ENCODE measurements at places on chromosomes 3 and 15.

DNA sequence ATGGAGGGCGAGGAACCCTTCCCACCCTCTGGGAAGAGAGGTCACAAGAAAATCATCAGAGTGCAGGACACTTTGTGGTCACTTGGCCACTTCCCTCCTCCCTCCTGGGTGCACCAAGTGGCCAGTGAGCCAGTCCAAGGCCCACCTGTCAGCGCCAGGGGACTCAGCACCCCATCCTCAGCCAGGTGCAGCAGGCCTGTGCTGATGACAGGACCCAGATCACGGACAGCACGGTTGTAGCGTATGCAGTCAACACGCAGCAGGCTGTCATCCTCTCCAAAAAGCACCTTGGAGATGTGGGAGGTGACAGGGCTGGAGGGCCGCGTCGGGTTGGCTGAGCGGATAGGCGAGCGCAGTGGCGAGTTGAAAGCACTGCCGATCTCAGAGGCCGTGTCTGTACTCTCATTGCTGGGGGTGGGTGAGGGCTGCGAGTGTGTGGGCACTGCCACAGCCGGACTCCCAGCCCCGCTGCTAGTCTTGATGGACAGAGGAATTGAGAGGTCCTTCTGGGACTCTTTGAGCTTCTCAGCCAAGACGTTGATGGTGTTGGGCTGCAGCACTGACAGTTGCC lies 41.5 kb downstream of the SEMA3G start:
- no peak for DNase-seq

DNA sequence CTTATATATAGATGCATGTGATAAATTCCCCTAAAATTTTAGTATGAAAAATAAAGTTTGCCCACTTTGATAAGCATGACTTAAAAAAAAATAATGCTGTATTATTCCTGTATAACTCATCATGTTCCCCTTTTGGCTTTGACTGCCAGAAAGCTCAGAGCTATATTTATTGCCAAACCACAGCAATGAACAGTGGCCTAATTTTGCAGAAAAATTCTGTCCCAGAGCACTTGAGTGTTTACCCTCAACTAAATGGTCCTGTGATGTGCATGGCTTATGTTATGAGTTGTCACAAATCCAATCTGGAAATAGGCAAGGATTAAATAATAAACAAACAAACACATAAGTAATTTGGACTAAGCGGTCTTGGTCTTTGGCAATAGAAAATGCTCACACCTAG lies 276.7 kb downstream of the SLC9A9 start:
- no peak for DNase-seq

GRCh38 chr15:62845241-62846126 lies 197.1 kb upstream of the TPM1 start:
- no peak for DNase-seq

DNA sequence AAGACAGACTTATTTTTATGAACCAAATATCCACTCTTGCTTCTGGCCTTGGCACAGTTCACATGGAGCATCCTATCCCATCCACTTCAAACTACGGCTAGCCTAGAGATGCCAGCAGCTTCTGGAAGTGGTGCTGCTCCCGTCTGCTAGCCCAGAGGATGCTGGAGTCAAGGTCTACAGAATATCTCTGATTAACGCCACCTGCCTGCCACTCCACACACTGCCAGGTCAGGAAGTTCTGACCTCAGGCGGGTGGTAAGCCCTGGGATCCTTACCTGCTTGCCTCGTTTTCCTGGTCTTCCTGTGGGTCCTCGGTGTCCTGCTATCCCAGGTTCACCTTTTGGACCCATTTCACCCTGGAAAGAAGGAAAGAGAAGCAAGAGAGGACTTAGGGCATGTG lies 42.9 kb downstream of the EAF1 start:
- no peak for DNase-seq

GRCh38 chr3:100423611-100424010 lies 22.3 kb downstream of the LNP1 start:
- no peak for DNase-seq

DNA sequence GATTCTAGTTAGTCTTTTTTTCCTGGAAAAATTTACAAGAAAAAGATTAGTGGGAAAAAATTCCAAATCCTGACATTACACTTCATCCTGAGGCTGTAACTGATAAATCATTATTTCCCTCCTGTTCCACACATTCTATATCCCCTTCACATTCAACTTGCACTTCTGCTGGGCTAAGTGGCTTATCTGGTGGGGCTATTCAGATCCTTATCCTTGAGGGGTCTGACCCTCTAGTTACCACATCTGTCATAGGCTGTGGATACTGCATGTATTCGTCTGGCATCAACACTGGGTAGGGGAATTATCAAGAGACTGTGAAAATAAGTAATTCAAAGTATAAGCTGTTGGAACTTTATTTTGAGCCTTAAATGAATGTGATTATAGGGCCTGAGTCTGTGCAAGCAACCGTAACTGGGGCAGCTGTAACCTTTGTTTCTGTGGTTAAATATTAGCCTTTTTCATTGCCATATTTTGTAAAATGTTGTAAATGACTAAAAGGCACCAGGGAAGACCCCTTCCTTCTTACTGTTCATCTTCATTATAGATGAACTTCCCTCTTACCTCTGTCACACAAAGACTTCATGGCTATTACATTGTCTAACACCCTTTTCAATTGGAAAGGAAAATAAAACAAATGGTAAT lies 28.0 kb upstream of the TEX9 start:
- DNase-seq = no peak

- no peak for DNase-seq
Measured at GRCh38 chr15:78567531-78567930, 2.2 kb downstream of the CHRNA5 start.

- no peak for DNase-seq
Measured at GRCh38 chr3:74463515-74463914, 150.9 kb downstream of the CNTN3 start.

GRCh38 chr3:24605511-24606028 lies 110.9 kb upstream of the THRB start:
- no peak for DNase-seq

GRCh38 chr3:14047027-14047426 lies 77.6 kb downstream of the CHCHD4 start:
- DNase-seq = no peak

DNA sequence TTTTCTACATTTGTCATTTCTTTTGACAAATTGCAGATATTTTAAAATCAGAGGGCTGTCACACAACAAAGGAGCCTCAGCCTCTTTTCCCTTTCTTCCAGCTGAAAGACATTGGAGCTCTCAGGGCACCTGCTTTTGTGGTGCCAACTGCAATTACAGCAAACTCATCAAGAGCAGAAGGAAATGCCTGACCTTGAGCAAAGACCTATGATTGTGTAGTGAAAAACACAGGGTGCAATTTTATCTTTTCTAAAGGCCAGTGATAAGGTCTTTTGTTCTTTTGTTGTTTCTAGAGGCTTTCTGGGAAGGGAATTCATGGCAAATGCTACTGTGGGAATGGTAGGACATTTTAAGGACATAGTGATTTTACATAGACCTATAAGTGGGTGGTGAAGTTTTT lies 214.3 kb downstream of the OXSM start:
- no peak for DNase-seq

DNA sequence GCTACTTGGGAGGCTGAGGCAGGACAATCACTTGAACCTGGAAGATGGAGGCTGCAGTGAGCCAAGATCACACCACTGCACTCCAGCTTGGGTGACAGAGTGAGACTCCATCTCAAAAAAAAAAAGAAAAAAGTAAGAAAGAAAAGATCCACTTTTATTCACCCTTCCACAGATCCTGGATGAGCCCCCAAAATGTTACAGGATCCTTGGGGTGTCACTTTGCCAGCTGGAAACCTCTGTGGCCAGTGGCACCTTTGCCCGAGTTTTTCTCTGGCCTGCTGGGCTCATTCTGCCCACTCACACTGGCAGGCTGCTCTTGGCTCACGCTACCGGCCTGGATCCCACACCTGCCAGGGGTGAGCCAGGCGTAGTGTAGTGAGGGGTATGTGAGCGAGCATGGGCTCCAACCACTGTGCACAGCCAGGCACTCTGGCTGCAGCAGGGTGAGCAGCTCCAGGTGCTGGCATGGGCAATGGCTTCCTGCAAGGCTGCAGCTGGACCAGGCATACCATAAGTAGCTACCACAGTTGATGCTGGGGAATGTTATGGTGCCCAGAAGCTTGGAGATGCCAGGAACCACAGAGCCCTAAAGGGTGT lies 57.8 kb upstream of the C15orf39 start:
- no peak for DNase-seq

GRCh38 chr3:52065264-52065756 lies 8.9 kb upstream of the DUSP7 start:
- DNase-seq = no peak

DNA sequence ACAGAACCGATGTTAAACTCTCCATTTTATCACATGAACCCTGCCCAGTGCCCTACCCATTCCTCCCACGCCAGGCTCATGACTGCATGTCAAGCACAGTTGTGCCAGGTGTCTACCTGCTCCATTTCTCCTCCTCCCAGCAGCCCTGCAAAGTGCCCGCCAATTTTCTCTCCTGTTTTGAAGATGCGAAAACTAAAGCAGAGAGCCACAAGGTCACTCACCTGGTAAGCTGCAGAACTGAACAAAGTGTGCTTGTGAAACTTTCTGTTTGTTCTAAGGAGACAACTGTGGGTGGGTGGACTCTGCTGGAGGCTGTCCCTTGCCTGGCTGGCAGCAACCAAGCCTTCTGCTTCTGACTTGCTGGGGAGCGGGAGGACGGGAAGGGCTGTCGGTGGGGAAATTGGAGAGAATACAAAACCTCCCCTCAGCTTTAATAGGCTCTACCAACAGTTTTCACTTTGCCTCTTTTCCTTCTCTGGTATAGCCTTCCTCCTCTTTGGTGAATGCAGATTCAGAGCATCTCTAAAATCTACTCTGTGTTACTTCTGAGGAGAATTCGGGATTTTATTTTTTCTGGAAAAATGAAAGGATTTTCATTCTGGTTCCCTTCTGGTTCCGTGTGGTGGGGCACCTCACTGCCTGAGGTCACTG lies 23.0 kb downstream of the LIMD1 start:
- DNase-seq = no peak

DNA sequence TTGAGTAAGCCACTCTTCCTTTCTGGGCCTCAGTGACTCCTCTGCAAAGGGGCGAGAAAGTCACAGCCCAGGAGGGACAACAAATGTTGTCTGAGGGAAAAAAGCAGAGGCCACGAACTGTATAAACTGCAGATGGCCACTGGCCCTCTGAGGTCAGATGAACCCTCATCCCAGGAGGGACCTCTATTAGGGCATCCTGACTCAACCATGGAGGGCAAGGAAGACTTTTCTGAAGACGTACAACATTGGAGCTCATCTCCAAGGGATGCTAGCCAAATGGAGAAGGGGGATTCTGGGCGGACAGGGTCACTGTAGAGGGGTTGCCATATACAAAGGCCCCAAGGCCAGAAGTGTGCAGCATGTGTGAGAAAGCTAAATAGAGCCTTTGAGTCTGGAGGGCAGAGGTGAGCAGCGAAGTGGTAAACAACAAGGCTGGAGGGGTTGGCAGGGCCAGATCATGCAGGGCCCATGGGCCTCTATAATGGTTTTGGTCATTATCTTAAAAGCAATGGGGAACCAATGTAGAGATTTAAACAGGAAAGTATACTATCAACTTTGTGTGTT lies 16.7 kb downstream of the GRAMD2A start:
- no peak for DNase-seq

- no peak for DNase-seq
Measured at GRCh38 chr15:64503197-64503596, 42.8 kb downstream of the ZNF609 start.

GRCh38 chr3:96844204-96844514 lies 29.8 kb downstream of the EPHA6 start:
- DNase-seq = no peak

GRCh38 chr3:126399351-126399735 lies 4.6 kb downstream of the CFAP100 start:
- no peak for DNase-seq

DNA sequence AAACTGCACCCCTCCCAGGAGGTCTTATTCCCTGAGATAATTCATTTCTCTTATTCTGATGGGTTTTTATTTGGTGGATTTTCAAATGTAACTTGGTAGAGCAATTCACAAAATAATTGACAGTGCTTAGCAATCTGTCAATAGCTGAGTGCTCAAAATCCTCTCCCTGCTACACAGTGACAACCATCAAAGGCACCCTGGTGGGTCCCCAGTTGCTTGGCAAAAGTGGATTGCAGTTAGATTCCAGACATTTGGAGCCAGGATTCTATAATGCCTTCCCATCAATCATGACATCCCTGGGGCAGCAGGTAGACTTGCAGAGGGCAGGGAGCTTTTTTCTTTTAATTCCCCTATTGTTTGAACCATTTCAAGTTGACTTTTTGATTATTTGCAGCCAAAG lies 59.0 kb downstream of the FHIT start:
- no peak for DNase-seq

GRCh38 chr3:185924375-185924774 lies 13.4 kb downstream of the TRA2B start:
- DNase-seq = no peak

- no peak for DNase-seq
Measured at GRCh38 chr3:37703626-37704025, 158.1 kb upstream of the CTDSPL start.

DNA sequence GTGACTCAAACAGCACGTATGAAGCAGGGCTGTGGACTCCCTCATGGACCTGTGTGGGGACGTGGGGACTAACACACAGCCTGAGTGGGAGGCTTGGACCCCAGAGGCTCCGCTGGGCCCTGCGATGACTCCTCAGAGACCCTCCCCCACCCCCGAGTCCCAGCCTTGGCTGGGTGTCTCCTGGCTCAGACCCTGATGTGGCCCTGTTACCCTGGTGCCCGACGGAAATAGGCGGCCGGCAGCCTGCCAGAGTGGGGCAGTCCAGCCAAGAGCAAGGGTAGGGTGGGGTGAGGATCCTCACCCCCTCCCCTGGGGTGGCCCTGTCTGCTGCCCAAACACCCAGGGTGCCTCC lies 15.3 kb downstream of the TNK2 start:
- DNase-seq = peak; percentile 70

- no peak for DNase-seq
Measured at GRCh38 chr3:111829023-111829422, 30.0 kb upstream of the PHLDB2 start.

GRCh38 chr3:133949438-133949837 lies 53.8 kb upstream of the RAB6B start:
- peak; percentile 48 for DNase-seq

- DNase-seq = peak; percentile 96
Measured at GRCh38 chr15:44195151-44195740, at the start of gene FRMD5. Gene FRMD5, minus strand, starts transcription at chr15:44195271.

DNA sequence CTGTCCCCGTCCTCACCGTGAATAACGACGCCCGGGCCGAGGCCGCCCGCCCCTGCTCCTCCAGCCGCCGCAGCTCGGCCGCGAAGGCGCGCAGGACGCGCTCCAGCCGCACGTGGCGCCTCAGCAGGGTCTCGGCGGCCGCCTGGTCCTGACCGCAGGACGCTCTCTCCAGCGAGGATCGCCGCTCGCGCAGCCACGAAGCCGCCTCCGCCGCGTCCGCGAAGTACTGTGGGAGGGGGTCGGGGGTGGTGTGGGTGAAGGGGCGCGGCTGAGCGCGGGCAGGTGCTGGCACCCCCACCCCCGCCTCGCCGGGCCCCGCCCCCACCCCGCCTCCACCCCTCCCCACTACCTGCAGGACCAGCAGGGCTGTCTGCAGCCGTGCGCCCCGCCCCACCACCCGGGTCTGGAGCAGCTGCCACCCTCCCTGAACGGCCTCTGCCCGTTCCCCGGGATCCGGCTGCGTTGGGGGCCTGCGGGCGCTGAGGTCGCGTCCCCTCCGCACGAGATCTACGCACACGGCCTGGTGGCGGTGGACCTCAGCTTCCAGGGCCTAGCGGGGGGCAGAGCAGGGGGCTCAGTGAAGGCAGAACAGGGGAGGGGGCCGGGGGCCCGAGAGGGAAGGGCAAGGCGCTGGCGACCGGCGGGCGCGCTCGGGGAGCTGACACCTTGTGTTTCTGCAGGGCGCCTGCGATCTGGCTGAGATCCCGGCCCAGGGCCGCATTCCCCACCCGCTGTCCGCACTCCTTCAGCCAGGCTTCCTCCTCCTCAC lies 11.7 kb downstream of the SPTBN5 start:
- DNase-seq = no peak

GRCh38 chr3:181735911-181736310 lies 24.2 kb downstream of the SOX2 start:
- no peak for DNase-seq

Data from NCI-H2081 treated with DMSO at 0.1 percent for 48 hours (cell line).